ENCODE measurements at places on chromosomes 12 and 14.

GRCh38 chr12:66640691-66641460 lies 38.0 kb downstream of the GRIP1 start:
- no peak for DNase-seq

DNA sequence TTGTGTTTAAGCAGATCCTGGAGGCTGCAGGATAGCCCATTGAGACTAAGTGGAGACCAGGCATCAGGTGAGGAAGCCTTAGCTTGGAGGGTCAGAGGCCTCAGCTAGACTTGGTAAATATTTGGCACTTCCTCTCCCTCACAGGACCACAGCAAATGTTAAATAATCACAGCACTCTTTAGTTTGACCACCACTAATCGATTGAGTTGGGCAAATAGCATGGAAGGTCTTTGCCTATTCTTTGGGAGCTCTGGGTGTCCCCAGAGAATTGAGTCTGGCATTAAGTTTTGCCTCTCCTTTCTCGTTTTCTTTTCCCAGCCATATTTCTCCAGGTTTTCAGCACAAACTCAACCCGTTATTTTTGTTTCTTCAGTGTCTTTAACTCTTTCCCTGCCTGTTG lies 61.4 kb downstream of the ETV6 start:
- DNase-seq, result no peak

- DNase-seq, result no peak
Measured at GRCh38 chr12:132948146-132949066, 7.7 kb downstream of the ZNF605 start.

DNA sequence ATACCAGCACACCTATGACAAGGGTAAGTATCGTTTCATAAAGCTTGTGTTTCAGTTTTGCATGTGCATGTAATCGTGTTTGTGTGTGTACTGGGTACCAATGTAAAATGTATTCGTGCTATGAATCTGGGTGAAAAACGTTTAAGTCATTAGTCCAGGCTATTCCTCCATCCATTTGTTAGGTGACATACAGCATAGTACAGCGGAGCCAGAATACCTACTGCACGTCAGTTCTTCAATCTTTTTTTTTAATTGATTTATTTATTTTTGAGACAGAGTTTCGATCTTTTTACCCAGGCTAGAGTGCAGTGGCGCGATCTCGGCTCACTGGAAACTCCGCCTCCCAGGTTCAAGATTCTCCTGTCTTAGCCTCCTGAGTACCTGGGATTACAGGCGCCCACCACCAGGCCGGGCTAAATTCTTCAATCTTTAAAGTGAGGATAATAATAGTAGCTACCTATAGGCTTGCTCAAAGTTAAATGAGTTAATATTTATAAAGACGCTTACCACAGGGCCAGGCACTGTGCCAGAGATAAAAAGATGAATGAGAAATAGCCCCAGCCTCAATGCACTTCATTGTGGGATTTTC lies 661 bp upstream of the RPS26 start:
- no peak for DNase-seq

DNA sequence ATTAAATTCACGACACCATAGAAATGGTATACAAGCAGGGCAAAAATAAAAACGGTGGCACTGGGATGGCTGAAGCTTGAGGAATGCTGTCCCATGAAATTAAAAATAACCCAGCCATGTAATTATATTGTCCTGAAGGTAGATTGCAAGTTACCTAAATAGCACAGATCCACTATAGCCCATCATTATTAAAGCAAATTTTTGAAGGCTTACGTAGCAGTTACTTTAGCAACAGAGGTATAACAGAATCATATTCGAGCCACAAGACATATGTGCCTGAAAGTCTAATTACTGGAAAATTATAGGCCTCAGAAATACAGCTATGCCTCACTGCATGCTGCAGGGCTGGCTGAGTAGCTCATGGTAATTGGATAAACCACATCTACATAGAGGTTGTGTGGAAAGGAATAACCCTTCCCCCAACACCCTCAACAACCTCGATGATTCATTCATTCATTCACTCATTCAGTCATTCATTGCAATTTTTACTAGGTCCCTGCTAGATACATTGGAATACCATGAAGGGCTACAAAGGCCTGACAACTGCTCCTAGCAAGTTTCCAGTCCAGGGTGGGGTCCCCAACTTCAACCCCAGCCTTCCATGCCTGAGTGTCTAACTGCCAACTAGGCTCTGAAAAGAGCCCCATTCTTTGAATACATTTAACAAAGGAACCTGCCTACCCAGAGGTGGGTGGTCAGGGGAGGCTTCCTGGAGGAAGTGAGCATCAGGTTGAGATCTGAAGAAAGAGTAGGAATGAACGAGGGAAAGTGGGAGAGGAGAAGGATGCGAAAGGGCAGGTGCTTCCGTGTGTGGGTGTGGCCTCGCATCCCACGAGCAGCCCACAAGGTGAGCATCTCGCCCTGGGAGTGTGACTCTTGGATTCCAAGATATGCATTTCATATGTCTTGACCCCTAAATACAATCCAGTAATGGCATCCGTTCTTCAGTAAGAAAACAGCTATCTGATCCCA lies 18.0 kb upstream of the CMKLR1 start:
- no peak for DNase-seq

- no peak for DNase-seq
Measured at GRCh38 chr12:121423253-121423652, 23.3 kb downstream of the RNF34 start.

DNA sequence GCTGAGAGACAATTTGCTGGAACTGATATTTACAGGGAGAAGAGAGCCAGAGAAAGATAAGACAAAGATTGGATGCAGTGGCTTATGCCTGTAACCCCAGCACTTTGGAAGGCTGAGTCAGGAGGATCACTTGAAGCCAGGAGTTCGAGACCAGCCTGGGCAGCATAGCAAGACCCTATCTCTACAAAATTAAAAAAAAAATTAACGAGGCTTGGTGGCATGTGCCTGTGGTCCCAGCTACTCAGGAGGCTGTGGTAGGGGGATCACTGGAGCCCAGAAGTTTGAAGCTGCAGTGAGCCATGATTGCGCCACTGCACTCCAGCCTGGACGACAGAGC lies 2.9 kb upstream of the P2RX7 start:
- DNase-seq, result no peak

DNA sequence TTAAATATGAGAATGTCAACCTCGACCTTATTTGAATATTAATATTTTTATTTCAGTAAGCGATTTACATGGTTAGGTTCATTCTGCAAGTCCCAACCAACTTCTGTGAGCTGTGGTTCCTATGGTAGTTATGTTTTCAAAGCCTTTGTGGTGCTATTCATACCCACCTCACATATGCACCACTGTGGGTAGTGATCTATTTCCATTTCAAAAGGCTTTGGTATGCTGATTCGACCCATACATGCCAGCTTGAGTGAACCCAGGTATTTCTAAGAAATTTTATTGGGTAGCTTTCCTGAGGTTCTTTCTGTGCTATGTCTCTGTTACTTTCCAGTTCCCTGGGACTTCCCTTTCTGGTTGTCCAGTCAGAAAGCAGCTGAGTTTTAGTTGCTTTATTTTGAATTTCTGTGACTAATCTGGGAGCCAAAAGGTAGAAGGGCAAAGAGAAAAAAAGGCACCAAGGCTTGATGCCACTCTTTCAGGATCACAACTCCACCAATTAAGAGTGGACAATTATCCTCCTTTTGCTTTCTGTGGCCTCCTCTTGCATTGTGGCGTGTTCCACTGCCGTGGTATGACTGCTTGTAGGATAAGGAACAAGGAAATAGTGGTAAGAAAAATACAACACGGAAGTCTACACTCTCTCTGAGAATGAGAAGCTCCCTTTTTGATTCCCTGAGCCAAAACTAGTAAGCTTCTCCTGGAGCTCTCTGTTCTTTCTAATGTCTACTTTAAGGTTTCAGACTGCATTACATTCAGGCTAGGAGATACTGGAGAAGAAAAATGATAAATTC lies 729.1 kb downstream of the NOVA1 start:
- DNase-seq, result no peak

GRCh38 chr12:14845350-14845750 lies 2.0 kb upstream of the ART4 start:
- no peak for DNase-seq

GRCh38 chr12:74890237-74890599 lies 319.4 kb downstream of the KCNC2 start:
- peak; percentile 27 for DNase-seq

GRCh38 chr12:56546680-56547079 lies 25.1 kb downstream of the RBMS2 start:
- no peak for DNase-seq

DNA sequence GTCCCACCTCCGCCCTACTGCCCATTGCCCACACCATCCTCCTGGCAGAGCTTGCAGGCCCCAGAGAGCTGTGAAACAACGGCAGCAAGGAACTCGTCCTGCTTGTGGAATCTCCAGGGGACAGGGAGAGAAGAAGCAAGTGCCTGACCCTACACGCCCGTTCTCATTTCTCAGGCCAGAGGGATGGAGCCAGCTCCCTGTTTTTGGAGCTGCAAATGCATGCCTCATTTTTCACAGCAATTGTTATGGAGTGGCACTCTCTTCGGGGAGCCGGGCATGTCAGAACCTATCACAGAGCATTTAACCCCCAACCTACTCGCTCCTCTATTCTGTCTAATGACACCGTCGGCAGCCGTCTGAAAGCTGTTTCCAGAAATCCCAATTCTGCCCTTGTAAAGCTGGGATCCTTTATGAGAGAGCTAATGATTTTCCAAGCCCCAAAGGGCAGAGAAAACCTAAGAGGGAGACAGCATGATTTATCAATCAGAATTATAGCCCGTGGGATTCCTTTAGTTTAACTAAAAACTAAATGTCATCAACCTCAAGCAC lies 222.3 kb upstream of the NOS1 start:
- DNase-seq, result no peak

GRCh38 chr14:90274808-90275457 lies 18.6 kb downstream of the PSMC1 start:
- DNase-seq, result peak; percentile 66

GRCh38 chr12:51821440-51822260 lies 26.9 kb downstream of the FIGNL2 start:
- no peak for DNase-seq
